Effector CD8-positive, alpha-beta T cell (primary cell): ENCODE measurements at places on chromosomes 7 and 10.
A peak's percentile ranks its signal among the peaks of the same experiment; 100 is the strongest.

DNA sequence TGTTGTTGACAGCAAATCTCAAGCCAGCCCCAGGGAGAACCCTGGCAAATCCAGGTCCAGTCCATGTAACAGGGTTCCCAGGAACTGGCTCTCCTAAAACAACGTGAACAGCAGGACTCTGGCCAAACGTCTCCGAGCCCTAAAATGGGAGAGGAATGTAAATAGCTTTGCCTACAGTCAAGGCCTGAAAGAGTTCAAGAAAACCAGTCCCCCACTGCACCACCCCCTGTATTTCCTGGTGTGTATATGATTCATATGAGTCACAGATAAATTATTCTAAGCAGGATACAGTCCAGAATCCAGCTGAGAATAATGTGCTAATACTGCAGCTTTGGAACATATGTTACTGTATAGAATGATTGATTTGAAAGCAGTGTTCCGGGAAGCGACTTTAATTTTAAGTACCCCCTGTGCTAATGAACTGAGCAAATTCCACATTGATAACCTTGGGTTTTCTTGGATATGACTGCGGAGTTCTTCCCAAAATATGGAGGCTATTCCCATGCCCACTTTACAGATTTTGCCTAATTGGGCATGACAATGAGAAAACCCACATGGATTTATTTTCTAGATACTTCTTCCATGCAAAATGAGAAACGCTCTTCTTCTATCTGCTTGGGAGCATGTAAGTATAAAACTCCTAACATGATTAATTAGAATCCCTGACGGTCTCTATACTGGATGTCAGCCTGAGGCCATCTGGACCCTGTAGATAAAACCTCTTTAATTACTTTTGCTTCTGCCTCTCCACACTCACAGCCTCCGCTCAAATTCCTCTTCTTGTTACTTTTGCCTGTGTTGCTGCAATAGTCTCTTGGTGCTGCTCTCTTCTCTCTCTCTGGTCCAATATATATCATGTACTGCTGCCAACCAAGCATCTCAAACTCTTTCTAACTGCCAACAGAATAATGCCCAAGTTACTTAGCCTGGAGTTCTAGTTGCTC is 50.2 kb downstream of the LAMB4 start:
- no peak for DNase-seq

DNA sequence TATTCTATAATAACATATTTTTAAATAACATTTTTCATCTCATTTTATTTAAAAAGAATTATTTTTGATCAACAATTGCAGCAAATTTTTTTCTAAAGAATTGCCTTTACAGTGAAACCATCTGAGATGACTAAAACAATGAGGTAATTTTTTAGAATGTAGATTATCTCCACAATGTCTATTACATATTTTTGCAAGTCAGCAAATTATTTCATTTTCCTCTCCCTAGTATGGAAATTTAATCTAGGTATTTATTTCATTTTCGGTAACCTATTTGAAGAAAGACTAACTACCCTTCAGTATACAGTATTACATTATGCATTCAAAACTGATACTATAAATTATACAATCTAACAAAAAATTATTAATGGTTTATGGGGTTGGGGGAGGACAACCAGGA is 213.2 kb upstream of the SP4 start:
- DNase-seq = no peak

DNA sequence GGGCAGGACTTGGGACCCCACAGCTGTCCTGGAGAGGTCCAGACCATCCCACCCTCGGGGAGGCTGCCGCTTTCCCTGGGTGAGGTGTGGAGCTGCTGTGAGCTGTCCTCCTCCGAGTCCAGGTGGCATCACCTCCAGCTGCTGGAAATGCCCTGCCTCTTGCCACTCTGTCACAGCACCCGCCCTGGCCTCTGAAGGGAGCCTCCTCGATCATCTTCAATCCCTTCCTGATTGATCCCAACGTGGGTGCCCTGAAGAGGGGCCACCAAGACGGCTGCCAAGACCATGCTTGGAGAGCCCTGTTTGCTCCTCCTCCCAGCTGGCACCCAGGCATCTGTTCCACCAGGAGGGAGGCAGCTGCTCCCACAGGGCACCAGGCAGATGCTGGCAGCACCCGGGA is 4.6 kb downstream of the C10orf105 start:
- no peak for DNase-seq

GRCh38 chr7:30424506-30424905 is 54.1 kb downstream of the NOD1 start:
- no peak for DNase-seq

DNA sequence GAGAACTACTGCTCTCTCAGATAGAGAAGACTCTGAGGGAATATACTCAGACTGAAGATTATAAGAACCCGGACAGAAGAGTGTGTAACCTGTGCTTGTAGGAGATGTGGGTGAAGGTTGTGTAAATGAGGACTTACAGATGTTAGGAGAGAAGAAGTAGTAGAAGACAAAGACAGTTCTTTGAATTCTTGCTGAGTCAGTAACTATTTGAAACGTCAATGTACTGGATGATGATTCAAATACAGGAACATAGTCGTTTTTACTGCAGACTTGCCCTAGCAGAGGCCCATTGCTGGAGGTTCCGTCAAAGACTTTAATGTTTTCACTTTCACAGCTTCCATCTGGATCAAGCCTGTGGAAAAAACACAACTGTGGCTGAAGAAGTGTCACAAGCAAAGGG is 6.8 kb downstream of the CUZD1 start:
- no peak for DNase-seq

DNA sequence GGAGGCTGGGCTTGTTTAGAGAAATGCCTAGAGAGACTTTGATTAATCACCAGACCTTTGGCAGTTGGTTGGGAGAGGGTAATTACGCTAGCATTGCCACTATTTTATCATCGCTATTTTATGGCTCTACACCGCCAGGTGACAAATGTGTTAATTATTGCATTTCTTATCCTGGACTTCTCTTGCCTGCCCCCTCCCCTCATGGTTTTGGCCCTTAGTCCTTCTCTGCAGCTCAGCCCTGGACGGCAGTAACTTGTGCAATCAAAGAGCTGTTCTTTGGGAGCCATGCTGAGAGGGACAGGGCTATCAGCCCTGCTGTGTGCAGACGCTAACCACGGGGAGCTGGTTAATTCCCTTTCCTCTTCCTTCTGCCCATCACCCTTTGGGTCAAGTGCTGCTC is 585.0 kb downstream of the AUTS2 start:
- DNase-seq = no peak

GRCh38 chr10:133076274-133077038 is 11.3 kb upstream of the ADGRA1 start:
- DNase-seq = no peak

- DNase-seq = no peak
Measured at GRCh38 chr7:1669064-1669951, 769 bp upstream of the ELFN1 start.

GRCh38 chr7:43148161-43148731 is 35.8 kb downstream of the HECW1 start:
- no peak for DNase-seq

- DNase-seq = no peak
Measured at GRCh38 chr7:69992938-69993337, 394.7 kb downstream of the AUTS2 start.

- DNase-seq = no peak
Measured at GRCh38 chr7:137934176-137934826, 67.6 kb downstream of the CREB3L2 start.

GRCh38 chr7:154881526-154881925 is 121.4 kb downstream of the PAXIP1 start:
- DNase-seq = no peak

DNA sequence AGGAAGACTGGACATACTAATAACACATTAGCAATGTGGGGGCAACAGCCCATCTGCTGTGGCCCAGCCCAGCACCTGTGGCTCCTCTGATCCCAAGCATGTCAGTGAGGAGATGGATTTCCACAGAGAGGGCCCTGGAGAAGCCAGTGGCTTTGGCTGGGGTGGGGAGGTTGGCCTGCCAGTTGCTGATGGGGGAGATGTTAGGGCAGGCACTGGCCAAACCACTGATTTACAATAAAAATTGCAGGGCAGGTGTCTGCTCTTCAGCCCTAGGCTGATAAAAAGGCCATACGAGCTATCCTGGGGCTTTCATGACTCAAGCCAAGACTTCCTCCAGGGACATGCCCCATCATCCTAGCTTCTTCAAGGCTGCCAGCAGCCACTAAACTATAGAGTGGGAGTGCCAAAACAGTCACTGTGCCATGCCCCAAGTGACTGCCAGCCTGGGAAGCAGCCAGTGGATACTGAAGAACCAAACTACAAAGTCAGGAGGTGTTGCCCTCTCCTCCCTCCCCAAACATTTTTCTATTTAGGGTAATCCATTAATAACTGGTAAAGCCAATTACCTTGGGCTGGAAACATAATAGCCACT is 37.8 kb downstream of the DPCD start:
- no peak for DNase-seq

GRCh38 chr10:90929179-90929578 is 8.3 kb upstream of the ANKRD1 start:
- no peak for DNase-seq

DNA sequence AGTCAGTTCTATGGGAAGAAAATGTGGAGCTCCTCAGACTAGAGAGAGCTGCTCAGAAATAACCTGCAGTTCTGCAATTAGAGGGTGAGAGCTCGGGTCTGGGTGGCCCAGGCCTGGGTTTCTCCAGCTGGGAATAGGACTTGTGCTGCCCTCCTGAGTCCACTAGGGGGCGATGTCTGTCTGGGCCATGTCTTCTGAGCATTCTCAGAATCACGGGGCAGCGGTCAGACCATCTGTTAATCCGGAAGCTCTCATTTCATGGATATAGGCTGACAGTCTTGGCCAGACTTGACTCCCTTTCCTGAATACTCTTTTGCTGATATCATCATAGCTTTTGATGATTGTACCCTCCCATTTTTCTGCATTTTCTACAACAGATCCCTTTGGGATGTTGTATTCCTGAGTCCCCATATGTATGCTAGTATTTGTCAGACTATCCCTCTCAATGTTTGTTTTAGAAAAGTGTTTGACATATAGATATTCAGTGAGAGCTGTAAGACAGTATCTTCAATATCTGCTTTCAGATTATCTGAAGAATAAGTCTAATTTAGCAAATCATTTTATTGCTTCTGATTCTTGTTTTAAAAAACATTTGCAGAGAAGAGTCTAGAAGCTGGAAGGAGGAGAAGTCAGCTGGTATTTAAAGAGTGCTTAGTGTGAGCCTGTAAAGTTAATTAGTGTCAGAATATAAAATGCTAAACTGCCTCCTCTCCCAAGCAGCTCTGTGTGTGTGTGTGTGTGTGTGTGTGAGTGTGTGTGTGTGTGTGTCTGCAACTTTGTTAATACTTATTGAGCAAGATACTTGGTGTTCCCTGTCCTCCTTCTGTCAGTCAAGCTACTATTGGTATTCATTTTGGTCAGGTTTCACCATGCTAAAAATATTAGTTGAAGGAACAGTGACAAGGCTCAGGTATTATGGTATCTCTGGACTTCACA is 38.0 kb downstream of the STARD3NL start:
- peak; percentile 62 for DNase-seq

DNA sequence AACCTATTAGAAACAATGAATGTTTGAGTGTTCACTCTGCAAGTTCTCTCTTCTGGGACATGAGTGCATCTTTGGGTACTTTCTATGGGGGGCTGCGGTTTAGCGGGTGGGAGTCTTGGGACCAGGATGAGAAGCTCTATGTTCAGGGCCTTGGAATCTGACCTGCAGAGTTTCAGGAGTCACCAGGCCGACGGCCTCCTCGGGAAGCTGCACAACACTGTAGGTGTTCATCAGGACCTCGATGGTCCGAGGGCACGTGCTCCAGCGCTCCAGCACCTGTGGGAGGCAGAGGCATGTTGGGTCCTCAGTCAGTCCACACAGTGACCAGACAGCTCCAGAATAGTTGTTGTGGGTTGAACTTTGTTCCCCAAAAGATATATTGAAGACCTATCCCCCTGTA is 8.9 kb upstream of the GBX1 start:
- DNase-seq = no peak

DNA sequence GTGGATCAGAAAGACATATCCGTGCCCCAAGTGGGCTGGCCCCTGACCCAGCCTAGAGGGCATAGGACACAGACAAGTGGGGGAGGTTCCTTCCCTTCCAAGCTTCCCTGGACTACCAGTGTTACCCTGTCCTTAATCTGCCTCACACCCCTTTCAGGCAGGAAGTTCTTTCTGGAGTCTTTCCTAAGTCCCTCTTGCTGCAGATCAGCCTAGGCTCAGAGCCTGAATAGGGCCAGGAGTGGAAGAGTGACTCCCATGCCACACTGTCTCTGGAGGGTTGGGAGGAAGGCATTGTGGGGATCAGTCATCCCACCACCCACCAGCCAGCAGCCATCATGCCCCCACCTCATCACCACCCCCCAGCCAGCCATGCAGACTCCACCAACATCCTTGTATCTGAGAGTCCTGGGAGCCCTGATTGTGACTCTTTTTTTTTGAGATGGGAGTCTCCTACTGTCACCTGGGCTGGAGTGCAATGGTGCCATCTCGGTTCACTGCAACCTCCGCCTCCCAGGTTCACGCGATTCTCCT is 22.6 kb downstream of the POLL start:
- DNase-seq = no peak

- no peak for DNase-seq
Measured at GRCh38 chr10:1552881-1553670, 184.2 kb downstream of the ADARB2 start.

DNA sequence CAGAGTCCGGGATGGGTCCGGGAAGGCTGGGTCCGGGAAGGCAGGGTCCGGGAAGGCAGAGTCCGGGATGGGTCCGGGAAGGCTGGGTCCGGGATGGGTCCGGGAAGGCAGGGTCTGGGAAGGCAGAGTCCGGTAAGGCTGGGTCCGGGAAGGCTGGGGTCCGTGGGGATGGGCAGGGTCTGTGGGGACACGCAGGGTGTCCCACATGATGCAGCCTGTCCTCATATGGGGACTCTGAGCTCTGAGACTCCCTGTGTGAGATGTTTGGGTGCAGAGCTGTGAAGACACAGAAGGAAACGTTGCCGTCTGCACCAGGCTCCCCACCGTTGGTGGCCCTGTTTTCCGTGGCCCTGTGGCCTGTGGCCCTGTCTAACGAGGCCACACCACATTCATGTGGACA is 45.7 kb upstream of the ADGRA1 start:
- no peak for DNase-seq

- DNase-seq = no peak
Measured at GRCh38 chr10:57959318-57960006, 308.2 kb downstream of the IPMK start.

DNA sequence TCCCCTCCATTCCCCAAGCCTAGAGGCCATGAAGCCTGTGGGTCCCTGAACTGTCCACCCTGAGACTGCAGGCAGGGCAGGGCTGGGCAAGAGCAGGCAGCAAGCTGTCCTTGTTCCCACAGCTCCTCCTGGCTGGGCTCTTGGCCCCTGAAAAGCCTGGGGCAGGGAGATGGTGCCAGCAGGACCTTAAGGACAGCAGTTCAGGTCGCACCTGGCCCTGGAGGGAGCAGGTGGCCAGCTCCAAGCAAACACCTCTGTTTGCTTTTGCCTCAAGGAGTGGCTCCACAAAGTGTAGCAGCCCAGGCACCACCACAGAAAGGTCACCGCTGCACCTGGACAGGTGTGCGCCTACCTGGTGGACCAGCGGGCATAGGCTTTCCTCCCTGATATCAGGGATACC is 5.2 kb downstream of the RET start:
- DNase-seq = no peak
